ENCODE measurements at places on chromosomes 2 and 18.

DNA sequence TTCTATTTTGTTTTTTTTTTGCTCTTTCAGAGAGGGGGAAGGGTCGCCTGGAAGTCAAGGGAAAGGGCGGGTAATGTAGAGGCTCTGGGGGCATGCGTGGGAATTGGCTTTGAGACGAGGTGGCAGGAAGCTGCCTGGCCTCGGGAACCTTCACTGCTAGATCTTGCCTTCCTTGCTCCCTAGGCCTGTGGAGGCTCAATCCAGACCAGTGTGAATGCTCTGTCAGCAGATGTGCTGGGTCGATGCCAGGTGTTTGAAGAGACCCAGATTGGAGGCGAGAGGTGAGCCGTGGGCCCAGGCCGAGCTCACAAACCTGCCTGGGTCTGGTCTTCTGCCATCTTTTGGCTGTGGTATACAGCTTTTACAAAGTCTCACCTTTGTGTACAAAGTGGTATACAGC lies 15.5 kb downstream of the CCT7 start:
- no peak for DNase-seq

- DNase-seq, result no peak
Measured at GRCh38 chr2:237222178-237222577, 136.5 kb downstream of the COPS8 start.

- DNase-seq, result no peak
Measured at GRCh38 chr18:2027016-2027415, 544.3 kb downstream of the METTL4 start.

- peak; percentile 72 for DNase-seq
Measured at GRCh38 chr2:180980106-180980942, at the start of gene UBE2E3. TSS of gene UBE2E3 (plus strand) at chr2:180980605. CDS start at chr2:180982043, 1,438 bp downstream.

- no peak for DNase-seq
Measured at GRCh38 chr2:73172963-73173362, 29.4 kb upstream of the NOTO start.

DNA sequence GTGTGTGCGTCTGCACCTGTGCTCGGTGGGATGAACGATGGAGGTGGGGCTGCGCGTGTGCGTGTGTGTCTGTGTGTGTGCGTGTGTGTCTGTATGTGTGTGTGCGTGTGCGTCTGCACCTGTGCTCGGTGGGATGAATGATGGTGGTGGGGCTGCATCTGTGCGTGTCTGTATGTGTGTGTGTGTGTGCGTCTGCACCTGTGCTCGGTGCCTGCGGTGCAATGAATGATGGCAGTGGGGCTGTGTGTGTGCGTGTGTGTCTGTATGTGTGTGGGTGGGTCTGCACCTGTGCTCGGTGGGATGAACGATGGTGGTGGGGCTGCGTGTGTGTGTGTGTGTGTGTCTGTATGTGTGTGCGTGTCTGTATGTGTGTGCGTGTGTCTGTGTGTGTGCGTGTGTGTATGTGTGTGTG lies 48.5 kb upstream of the CTDP1 start:
- DNase-seq, result no peak

DNA sequence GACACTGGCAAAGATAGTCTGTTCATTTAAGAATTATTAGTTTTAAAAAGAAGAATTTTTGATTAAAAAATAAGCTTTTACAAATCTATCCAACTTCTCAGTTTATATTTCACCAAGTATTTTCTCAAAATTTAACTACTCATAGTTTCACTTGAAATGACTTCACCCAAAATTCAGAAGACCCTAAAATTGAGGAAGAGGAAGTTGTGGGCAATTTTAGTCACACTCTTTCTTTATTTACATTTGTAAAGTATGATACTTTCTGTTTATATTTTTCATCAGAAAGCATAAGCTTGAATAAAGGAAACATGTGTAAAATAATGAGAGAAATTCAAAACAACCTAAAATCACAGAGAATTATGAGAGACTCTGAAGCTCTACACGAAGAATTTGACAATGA lies 278.8 kb upstream of the MEIS1 start:
- no peak for DNase-seq

- no peak for DNase-seq
Measured at GRCh38 chr2:96207073-96207773, 1.4 kb downstream of the STARD7 start.

DNA sequence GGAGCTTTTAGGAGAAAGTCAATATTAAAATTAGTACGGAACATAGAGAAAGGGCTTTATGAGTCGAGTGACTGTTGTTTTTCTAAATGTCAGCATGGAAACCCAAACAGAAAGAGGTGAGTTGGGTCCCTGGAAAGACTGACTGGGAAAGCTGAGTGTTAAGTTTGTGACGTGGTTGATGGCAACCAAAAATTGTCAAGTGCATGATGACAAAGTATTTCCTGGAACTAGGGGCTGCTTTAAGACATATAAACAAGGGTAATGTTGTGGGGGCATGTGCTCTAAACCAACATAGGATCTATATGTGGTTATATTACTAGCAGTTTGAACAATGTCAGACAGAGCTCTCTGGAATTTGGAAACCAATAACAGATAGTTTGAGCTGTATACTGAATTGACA lies 50.9 kb upstream of the GPD2 start:
- DNase-seq, result no peak

- DNase-seq, result no peak
Measured at GRCh38 chr2:88331239-88331638, 121.3 kb downstream of the FOXI3 start.

DNA sequence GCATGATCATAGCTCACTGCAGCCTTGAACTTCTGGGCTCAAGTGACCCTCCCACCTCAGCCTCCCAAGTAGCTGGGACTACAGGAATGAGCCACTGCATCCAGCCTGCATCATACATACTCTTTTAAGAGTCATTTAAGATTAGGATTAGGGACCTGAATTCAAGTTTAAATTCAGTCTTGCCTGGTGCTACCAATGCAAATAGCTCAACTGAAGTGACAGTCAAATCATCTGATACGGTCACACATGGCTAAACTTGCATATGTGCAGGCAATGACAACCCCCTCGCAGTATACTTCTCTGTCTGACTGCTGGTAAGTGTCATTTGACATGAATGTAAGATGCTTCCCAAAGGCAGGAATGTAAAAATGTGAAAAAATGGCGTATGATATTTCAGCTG lies 31.8 kb upstream of the TMEM131 start:
- no peak for DNase-seq

- no peak for DNase-seq
Measured at GRCh38 chr18:72675394-72675793, 131.3 kb upstream of the CBLN2 start.

GRCh38 chr18:53753601-53754000 lies 470.9 kb downstream of the MBD2 start:
- DNase-seq, result no peak

- no peak for DNase-seq
Measured at GRCh38 chr18:40695526-40695925, 1259.5 kb upstream of the PIK3C3 start.

DNA sequence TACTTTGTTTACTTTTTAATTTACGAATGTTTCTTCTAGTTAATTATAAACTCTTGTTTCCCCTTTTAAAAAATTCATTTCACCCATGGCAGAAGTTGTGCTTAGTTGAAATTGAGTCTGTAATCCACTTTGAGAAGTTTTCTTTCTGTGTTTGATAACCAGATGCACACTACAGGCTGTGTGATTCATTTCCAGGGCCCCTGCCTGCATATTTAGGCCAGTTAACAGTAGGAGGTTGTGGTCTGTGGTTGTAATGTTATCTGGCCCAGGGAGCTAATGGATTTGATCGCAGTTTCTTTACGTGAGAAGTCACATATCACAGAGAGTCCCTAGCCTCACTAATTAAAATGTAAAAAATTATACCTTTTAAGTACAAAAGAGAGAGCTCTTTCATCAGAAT lies 3.3 kb downstream of the CDH7 start:
- no peak for DNase-seq

- DNase-seq, result no peak
Measured at GRCh38 chr2:49831698-49832367, 677.5 kb upstream of the FSHR start.

- DNase-seq, result no peak
Measured at GRCh38 chr2:618005-618404, 59.2 kb downstream of the TMEM18 start.

DNA sequence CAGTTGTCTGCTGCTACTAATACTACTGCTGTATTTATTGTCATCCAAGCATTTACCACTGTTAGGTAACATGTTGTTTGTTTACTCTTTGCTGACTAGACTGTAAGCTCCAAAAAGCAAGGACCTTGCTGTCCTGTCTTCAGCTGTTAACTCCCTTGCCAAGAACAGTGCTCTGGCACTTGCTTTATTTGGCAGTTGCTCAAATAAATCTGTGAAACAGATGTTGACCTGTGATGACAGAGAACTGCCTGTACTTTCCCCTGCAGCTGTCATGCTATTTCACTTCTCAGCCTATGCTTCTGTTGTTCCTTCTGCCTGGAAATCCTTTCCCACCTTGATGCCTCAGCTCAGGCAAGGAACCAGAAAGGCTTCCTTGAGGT lies 181.2 kb downstream of the ATAD2B start:
- DNase-seq, result no peak
